ENCODE measurements at places on chromosomes 6 and 20.
A peak's percentile ranks its signal among the peaks of the same experiment; 100 is the strongest.

DNA sequence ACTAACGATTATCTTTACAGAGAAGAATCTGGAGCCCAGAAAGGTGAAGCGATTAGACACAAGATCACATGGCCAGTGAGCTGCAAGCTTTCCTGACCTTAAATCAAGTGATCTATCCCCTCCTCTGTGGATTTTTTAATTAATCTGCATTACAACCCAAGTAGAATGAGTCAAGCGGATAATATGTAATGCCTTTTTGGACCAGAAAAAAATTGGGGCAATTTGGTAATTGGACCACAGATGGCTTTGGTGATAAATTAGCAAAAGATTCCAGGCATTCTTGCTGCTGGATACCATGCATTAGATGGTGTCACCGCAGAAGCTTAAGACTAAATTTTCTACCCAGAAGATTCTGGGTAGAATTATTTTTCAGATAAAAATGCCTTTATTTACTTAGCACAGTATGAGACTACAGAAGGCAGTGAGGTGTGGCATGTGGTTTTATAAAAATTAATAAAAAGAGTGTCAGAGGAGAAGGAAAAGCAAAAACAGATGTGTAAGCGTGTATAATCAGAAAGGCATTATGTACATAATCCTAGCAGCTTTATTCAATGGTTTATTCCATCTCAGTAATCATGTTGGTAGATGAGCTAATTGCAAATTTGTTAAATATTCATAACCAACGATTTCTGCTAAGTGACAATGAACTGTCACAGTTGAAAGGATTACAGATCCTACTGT, 53.9 kb upstream of the PCSK2 start:
- DNase-seq, result no peak

DNA sequence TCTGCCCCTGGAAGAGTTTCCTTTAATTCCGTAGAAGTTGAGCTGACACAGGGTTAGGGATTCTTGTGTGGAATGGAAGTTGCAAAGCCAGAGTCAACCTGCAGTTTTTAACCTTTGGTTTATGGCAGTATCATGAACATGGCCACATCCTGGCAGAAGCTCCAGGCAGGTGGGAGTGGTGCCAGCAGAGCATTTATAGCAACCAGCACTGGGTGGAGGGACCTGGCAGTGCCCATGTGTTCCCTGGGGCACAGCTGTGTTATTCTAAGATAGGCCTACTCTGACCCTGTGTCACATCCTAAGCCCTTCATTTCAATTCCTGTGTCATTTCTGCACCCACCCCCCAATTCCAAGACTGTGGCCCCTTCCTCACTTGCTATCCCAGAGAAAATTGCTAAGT, 26.1 kb upstream of the ZNF831 start:
- no peak for DNase-seq

GRCh38 chr20:35465976-35466375, 10.6 kb downstream of the CEP250 start:
- DNase-seq, result no peak

DNA sequence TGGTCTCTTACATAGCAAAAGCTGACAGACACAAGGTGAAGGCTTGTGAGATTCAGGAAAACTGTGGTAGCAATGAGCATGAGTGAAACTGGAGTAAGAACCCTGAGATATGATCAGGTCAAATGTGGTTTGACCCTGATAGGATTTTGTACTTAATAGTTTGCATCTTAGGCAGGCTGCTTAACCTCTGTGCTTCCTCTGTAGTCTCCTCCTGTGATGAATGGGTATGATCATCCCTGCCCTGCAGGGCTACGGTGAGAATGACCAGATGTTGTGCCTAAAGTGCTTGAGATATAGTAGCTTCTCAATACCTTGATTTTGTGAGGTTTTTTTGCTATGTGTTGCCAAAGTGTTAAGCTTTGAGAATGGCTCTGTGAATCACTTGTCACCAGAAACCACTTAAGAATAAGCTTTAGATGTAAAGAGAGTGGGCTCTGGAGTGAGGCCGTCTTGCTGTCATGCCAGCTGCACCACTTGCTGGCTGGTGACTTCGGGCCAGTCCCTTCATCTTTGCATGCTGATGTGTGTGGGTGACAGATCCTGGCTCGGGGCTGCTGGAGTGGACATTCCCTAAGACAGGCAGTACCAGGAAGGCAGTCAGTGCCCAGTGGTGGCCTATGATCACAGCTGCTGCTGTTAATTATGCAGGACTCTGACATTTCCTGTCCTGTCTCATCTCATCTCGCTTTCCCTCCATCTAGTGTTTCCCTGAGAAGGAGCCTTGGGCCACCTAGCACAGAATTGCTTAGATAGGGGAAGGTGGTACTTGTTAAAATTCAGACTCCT, 254.7 kb downstream of the NFATC2 start:
- no peak for DNase-seq

- DNase-seq, result no peak
These were observed 5.1 kb downstream of the PNRC1 start for GRCh38 chr6:89085409-89086205.

DNA sequence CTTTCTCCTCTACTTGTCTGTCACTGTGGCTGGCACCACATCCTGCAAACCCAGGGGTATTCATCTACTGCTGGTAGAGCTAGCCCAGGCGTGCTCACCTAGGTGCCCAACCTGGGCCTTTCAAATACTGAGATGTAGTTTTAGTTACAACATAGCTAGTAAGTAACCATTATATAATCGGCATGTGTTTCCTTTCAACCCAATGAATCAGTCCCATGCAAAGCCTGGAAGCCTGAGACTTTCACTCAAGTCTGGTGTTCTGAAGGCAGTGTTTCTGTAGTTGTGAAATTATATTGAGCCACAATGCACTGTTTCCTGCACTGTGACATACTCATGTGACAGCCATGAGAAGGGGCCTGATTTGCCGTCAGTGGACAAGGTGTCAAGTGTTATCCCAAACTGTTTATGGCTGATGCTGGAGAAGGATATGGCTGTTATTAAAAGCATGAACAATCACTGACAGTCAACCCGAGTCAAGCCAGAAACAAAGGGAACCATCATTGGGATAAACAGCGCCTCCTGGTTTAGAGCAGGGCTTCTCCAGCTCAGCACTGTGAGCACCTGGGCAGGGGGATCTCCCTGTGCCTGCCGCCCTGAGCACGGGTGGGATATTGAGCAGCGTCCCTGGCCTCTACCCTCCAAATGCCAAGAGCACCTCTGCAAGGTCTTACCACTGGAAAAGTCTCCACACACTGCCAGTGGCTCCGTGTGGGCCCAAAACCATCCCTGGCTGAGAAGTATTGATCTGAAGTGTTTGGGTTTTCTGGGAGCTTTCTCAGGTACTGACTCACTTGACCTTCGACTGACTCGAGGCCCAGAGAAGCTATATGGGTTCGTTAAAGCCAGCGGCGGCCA, 1.6 kb downstream of the PSMA7 start:
- DNase-seq, result peak; percentile 73

- DNase-seq, result no peak
These were observed 893.7 kb downstream of the TFAP2A start for GRCh38 chr6:9521152-9521530.

DNA sequence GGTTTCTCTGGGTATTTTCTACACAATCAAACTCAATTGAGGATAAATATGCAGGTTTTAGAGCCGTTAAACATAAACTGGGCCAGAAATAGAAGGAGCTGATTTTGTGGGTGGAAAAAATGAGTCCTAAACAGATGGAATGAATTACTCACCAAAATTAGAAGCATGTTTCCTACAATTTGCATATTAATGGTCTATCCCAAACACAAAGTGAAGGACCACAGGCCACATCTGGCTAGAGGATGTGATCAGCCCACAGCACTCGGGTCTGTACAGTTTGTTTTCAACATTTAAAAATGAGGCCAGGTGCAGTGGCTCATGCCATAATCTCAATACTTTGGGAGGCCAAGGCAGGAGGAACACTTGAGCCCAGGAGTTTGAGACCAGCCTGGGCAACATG, 296.3 kb downstream of the PREX1 start:
- DNase-seq, result no peak

DNA sequence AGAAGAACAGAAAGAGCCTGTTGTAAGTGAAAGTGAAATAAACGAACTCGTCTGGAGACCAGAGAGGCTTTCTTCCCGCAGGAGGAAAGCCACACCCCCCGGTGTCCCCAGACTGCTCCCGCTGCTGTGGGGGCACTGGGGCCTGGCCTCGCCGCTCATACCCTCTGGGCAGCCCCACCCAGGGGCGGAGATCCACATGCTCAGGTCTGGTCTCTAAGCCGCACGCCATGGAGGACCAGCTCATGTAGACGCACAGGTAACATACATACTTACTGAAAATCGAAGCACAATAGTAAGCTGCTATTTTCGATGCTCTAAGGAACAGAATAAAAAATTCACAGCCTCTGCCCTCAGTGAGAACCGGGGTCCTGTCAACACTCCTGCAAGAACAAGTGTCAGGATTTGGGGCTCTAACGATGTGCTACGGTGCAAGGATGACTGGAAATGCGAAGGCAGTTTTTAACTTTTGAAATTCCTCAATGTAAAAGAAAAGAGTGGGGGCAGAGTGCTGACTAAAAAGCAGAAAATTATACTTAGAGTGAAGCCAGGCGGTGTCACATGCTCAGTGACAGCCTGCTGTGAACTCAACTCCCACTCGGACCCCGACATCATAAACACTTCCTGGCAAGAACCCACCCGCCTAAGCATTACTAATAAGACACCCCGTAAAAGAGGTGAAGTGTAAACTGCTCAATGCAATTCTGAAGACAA, 110.5 kb downstream of the IRF4 start:
- DNase-seq, result peak; percentile 90

- DNase-seq, result no peak
These were observed 31.0 kb downstream of the TRERF1 start for GRCh38 chr6:42420741-42421140.

GRCh38 chr6:22556266-22556665, 13.1 kb upstream of the HDGFL1 start:
- no peak for DNase-seq

GRCh38 chr20:9480066-9480465, 34.3 kb upstream of the LAMP5 start:
- no peak for DNase-seq

GRCh38 chr20:8635837-8636236, 433.1 kb upstream of the PLCB4 start:
- DNase-seq, result no peak

- DNase-seq, result no peak
These were observed 231.4 kb downstream of the GJA1 start for GRCh38 chr6:121666814-121667213.

DNA sequence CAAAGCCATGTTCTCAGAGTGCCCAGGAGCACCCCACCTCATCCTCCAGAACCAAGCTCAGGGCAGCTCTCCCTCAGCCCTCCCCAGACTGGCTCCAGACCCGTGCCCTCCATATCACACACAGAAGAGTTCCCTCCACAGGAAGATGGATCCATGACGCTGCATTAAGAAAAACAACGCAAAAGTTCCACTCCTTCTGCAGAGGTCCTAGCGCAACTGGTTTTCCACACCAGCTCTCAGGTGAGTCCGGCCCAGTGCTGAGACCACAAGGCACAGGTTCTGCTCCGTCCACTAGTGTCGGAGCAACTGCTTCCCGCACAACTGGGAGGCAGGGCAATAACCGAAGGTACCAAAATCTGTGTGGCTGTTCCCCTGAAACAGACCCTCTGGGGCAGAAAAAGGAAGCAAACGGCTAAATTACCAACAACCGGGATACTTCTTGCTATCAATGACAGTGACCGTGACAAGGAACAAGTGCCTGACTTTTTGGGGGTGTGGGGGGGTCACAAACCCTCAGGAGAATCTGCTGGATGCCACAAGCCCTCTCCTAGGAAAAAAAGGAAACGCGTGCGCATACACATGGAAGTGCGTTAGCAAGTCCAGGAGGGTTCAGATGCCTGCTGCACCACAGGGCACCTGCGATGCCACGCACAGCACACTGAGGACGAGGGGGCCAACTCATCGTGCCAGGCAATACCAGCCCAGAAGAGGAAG, 49.2 kb downstream of the MYH7B start:
- no peak for DNase-seq

- DNase-seq, result no peak
These were observed 189.9 kb upstream of the ZNF184 start for GRCh38 chr6:27662769-27663168.

DNA sequence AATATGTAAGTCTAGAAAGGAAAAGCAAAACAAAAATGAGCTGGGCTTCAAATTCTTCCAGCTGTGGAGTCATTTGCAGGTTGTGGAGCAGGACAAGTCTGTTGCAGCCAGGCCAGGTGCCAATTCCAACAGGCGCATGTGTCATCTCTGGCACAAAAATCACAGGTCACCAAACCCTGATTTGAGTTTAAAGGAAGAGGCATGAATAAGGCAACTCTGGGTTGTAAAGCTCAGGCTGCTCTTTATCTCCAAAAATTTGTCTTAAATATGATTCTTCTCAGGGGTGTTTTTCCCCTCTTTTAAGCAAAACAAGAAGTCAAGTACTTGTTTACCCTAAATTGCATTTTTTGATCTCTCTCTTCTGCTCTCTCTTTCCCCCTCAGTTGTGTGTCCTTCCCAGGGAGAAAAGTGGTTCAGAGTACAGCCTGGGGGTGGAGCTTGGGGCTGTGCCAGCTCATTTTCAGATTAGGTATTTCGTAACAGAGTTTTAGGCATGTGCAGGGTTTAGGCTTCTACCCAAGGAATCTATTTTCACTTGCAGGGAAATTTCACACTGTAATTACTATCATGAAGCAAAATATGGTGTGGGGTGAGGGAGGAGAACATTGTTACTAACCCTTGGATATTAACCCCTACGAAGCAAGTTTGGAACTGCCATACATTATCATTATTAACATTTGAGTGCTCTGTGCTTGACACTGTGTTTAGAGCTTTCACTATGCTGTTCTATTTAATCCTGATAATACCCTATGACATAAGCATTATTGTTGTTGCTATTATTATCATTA, 8.3 kb upstream of the NCOA3 start:
- DNase-seq, result peak; percentile 86

- DNase-seq, result no peak
These were observed 125.1 kb downstream of the TOX2 start for GRCh38 chr20:44039741-44040140.

- DNase-seq, result no peak
These were observed 136.7 kb downstream of the MMUT start for GRCh38 chr6:49326347-49326746.

GRCh38 chr20:10007747-10008146, 27.0 kb upstream of the ANKEF1 start:
- no peak for DNase-seq
